ENCODE measurements at places on chromosomes 16 and 17.

DNA sequence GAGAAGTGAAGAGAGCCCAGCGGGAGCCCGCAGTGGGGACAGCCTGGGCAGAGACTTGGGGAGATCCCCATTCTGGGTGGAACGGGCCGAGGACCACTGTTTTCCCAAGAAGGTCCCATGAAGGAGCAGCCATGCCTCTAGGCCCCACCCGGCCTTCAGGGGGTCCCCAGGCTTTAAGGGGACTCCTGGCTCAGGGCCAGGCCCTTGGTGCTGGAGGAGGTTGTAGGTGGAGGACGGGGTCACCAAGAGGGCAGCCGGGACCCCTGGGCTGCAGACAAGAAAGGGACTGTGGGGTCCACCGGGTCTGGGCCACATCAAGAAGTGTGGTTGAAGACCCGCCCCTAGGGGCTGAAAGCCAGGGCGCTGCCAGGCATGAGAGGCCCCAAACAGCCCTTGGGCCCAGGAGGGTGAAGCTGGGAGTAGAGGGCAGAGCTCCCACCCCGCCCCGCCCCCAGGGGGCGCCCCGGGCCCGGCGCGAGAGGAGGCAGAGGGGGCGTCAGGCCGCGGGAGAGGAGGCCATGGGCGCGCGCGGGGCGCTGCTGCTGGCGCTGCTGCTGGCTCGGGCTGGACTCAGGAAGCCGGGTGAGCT lies at the start of gene PRSS21:
PRSS21 (plus strand) TSS at position 487 of the 589 bp plus-strand sequence; CDS start at position 519, 32 bp downstream.
- DNase-seq: no peak

- DNase-seq: no peak
Measured at GRCh38 chr16:74450236-74450635, 29.0 kb upstream of the CLEC18B start.

DNA sequence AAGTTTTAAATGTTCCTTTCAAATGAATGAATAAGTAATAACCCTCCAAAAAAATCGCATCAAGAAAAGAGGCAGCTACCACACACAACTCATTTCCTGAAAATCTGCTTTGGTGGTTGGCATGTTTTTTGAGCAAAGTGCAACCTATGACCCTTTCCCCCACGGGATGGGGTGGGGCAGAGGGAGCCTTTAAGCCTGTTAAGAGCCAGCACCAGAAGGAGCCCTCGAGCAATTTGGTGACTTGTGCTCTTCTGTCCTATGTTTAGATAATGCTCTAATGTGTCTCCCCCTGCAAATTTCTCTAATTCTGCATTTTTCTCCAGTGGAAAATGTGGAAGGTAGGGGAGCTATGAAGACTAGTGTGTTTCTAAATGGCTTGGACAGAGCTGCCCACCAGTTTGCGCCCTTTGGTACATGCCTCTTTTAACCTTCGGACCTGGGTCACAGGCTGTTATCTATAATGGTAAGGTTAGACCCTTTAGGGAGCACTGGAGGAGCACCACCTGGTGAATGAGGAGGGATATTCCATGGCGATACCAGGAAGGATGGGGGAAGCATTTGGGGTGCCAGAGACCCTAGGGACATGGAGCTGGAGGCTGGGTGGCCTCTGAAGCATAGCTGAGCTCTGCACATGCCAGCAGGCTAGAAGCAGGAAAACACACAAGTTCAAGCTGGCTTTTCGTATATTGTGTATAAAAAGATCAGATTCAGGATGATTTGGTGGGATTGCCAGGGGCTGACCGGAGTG lies 1.6 kb downstream of the PYCARD start:
- DNase-seq: peak; percentile 62

DNA sequence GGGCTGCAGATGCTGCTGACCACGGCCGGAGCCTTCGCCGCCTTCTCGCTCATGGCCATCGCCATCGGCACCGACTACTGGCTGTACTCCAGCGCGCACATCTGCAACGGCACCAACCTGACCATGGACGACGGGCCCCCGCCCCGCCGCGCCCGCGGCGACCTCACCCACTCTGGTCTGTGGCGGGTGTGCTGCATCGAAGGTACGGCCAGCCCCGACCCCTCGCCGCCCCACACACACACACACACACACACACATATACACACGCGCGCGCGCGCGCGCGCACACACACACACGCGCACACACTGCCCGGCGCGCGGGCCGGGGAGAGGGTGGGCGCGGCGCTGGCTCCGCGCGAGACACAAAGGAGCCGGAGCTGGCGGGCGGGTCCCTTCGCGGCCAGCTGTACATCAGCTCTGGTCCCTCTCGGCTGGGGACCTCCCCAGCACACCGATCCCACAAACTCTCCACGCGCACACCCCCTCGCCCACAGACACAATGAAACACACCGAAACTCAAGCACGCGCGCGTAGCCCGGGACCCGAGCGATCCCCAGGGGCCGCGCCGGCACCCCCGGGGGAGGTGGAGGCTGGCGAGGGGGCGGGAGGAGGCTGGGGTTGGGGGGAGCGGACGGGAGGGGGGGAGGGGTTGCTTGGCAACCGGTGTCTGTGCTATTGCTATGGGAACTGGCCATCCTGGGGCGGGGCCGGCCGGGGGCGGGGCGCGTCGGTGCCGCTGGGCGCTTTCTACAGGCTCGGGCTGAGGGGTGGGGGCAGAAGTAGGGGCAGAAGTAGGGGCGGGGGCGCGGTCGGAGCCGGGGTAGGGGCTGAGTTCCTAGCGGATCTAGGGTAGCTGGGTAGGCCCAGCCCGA lies 658 bp downstream of the CACNG4 start:
- no peak for DNase-seq

GRCh38 chr17:27764589-27764988 lies 35.7 kb downstream of the NOS2 start:
- no peak for DNase-seq

DNA sequence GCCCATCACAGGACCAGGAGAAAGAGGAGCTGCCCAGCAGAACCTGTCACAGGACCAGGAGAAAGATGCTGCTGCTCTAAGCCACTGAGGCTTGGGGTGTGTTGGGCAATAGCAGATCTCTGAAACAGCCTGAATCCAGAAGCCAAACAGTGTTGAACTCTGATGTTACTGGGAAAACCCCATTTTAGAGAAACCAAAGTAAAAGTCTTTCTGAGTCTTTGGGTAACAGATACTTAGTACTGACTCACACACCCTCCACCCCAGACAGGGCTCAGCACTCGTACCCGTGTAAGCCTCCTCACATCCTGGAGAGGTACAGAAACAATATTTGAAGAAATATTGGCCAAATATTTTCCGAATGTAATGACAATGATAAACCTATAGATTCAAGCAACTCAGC lies 82.8 kb upstream of the GNG13 start:
- no peak for DNase-seq

DNA sequence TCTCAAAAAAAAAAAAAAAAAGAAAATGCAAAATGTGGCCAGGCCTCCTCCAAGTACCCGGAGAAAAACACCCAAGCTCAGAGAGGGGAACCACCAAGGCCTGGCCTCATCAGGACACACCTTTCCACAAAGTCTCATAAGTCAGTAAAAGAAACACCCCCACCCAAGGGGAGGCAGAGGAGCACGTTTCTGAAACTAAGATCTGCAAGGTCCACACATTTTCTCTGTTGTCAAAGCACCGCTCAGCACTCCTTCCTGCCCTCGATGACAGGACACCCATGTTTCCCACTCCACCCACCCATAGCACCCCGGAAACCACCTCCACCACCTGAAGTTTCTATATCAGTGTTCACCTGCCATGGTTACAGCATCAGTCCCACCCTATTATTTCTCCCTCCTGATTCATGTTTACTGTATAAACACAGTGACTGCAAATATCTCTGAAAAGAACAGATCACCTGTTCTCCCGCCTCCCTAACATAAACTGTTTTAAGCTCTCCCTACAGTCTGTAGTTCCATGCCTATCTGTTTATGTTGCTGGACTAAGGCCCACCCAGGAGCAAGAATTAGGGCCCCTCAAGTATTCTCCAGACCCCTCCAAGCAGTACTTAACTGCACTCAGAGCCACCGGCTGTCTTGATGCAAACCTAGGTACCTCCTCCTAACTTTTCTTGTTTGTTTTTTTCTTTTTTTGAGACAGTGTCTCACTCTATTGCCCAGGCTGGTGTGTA lies 2.0 kb downstream of the CORO7 start:
- DNase-seq: peak; percentile 92

GRCh38 chr16:48101069-48101674 lies 54.6 kb downstream of the ABCC12 start:
- DNase-seq: no peak

- DNase-seq: no peak
Measured at GRCh38 chr16:86255966-86256365, 254.4 kb upstream of the FOXF1 start.

GRCh38 chr17:76566988-76567431 lies 18.6 kb downstream of the ST6GALNAC2 start:
- DNase-seq: no peak

DNA sequence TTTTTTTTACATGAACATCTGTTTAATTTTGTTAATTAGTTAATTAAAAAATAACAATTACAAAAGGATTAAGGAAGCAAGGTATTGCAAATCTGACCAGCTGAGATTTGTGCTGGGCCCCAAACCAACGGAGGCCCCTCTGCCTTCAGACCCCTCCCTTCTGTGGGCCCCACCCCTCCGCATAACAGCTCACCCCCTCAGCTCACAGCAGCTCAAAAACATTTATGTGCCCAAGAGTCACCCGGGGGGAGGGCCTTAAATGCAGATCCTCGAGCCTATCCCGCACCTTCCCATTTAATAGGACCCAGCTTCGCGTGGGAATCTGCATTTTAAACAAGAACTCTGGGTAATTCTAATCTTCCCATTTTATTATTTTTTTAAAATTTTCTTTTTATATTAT lies 75.0 kb downstream of the MGAT5B start:
- DNase-seq: no peak

DNA sequence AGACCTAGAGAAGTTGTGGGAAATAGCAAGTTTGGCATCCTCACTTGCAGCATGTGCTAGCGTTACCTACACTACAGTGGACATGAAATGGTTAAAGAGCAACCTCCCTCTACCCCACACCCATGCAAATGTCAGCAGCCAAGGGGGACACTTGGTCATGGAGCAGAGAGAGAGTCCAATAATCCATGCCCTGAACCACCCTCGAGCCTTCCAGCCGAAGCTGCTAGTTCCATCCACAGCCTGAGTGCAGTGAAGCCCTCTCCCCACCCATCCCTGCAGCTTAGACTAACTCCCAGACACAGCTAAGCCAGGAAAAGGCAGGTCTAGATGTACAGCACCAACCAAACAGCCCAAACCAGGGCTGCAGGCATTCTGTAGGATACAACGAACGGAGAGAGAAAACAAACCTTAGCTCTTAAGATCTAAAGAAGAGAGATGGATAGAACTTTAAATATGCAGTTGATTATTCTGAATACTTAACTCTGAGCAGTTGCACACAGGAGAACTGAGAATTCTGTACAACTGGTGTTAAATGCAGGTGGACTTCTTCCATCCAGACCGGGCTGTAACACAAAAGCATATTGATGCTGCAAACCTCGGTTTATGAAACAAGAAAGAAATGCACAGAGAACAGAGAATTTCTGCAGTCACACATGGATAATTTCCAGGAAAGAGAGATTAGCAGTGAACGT lies 93.8 kb downstream of the SALL1 start:
- DNase-seq: no peak

GRCh38 chr17:80901319-80901718 lies 90.3 kb upstream of the CHMP6 start:
- DNase-seq: no peak

- no peak for DNase-seq
Measured at GRCh38 chr17:8552577-8553320, 77.8 kb downstream of the MYH10 start.

- DNase-seq: no peak
Measured at GRCh38 chr17:81538651-81539570, 10.7 kb downstream of the FSCN2 start.

GRCh38 chr16:89132194-89133005 lies 38.7 kb downstream of the ACSF3 start:
- DNase-seq: no peak

- DNase-seq: no peak
Measured at GRCh38 chr17:75937652-75938051, 3.2 kb downstream of the FBF1 start.

- no peak for DNase-seq
Measured at GRCh38 chr17:30958187-30958586, 12.7 kb upstream of the RNF135 start.

- DNase-seq: no peak
Measured at GRCh38 chr17:77962348-77962747, 3.8 kb downstream of the TNRC6C start.

GRCh38 chr17:2802574-2802973 lies 6.3 kb downstream of the RAP1GAP2 start:
- no peak for DNase-seq

GRCh38 chr16:27470567-27471431 lies 68.8 kb downstream of the IL21R start:
- DNase-seq: no peak

GRCh38 chr16:18060351-18060750 lies 276.2 kb downstream of the NPIPA8 start:
- DNase-seq: no peak

DNA sequence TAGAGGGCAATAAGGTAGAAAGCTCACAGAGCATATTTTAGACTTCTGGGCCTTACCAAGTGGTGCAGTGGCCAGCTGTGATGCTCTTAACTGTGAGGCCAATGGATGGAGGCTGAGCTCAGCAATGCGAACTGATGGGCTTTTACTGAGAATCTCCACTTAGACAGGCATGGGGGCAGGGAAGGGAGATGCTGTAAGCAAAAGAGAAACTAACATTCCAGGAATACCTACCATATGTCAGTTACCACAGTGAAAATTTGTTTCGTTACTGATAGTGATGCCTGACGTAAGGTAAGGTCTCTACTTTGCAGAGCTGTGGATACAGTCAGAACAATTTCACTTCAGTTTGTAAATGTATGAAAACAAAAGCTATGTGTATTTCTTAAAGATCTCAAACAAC lies 250.6 kb upstream of the ZFHX3 start:
- no peak for DNase-seq

GRCh38 chr17:47726796-47727703 lies 6.0 kb upstream of the TBX21 start:
- no peak for DNase-seq

DNA sequence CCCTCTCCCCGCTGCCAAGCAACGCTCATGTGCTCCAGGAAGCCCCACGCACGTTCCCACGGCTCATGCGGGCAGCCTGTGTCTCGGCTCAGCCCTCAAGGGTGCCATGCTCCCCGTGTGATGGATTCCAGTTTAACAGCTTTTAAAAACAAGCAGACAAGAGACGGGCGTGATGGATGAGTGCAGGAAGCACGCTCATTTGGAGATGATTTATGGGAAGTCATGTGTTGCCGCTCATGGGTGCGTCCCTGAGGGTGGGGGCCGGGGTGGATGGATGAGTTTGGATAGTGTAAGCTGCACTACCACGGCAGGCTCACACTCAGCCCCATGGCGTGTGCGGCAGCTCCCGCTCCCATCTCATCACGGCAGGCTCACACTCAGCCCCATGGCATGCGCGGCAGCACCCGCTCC lies 132.8 kb downstream of the RBFOX3 start:
- no peak for DNase-seq

- no peak for DNase-seq
Measured at GRCh38 chr16:4481526-4481925, 5.3 kb downstream of the HMOX2 start.

- DNase-seq: no peak
Measured at GRCh38 chr17:792277-792676, 10.1 kb downstream of the MRM3 start.

- peak; percentile 56 for DNase-seq
Measured at GRCh38 chr16:77212741-77213541, 13.7 kb downstream of the SYCE1L start.
